ENCODE measurements at places on chromosomes 6 and 20.
A peak's percentile ranks its signal among the peaks of the same experiment; 100 is the strongest.

GRCh38 chr20:62044631-62045030, 21.1 kb downstream of the TAF4 start:
- no peak for DNase-seq

- DNase-seq: no peak
Measured at GRCh38 chr6:18491308-18492045, 104.3 kb downstream of the RNF144B start.

DNA sequence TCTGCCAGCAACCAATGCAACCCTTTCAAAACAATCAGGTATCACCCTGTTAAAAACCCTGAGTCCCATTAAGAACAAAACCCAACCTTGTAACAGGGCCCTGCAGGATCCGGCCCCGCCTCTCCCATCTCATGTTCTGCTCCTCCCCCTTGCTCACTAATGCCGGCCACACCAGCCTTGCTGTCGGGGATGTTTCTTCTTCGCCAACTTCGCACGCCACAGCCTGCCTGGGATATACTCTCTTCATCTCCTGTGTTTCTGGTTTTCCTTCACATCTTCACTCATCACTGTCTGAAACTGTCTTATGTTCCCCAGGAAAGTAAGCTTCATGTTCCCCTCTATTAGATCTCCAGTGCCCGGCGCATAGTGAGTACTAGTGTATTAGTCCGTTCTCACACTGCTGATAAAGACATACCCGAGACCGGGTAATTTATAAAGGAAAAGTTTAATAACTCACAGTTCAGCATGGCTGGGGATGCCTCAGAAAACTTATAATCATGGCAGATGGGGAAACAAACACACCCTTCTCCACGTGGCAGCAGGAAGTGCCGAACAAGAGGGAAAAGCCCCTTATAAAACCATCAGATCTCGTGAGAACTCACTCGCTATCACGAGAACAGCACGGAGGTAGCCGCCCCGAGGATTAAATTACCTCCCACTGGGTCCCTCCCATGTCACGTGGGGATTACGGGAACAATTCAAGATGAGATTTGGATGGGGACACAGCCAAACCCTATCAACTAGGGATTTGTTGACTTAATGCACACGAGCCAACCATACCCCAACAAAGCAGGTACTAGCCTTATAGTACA, 5.1 kb downstream of the TP53RK start:
- peak; percentile 44 for DNase-seq

DNA sequence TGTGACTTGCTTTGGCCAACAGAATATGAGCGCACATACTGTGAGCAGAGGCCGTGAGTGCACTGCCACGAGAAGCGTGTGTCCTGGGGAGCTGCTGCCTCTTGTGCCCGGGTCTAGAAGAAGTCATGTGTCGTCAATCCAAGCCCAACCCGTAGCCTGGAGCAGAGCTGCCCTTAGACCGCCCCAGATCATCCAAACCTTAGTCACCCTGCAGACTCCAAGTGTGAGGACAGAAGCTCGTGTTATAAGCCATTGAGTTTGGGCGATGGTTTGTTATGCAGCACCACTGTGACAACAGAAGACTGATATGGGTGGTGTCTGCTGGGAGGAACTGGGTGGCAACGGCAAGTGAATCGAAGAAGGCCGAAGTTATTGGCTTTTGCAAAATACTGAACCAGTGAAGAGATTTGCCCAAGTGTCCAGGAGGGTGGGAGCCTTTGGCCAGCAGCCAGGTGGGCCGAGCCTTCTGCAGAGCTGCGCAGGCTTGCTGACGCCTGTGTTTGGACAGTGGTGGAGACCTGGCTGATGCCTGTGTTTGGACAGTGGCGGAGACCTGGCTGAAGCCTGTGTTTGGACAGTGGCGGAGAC, 101.3 kb upstream of the SULF2 start:
- DNase-seq: no peak

DNA sequence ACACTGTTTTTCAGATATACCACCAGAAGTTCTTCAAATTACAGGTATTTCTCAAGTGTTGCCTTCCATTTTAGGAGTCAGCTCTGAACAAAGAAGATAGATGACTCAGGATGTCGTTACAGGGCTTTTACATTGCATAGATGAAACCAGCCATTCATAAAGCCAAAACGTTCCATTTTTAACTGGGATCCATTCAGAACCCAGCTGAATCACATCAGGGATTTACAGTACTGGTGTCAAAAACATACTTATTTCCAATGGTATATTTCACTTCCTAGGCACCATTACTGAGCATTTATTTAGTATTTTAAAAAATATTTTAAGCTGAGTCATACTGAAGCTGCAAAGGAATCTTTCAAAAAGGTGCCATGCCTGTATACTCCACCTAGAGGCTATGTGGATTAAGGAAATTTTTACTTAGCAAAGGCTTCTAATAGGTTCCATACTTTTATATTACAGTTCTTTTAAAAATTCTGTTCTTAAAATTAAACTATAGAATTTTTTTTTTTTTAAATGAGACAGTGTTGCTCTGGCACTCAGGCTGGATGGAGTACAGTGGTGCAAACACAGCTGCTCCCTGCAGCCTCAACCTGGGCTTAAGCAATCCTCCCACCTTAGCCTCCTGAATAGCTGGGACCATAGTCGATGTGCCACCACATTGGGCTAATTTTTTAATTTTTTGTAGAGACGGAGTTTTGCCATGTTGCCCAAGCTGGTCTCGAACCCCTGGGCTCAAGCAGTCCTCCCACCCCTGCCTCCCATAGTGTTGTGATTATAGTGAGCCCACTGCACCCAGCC, 2.6 kb downstream of the ASF1A start:
- DNase-seq: peak; percentile 13

GRCh38 chr6:87066449-87067333, 28.2 kb downstream of the CGA start:
- DNase-seq: peak; percentile 43

- no peak for DNase-seq
Measured at GRCh38 chr6:10180138-10181074, 234.5 kb downstream of the TFAP2A start.

GRCh38 chr6:106894978-106895702, 79.4 kb downstream of the CD24 start:
- DNase-seq: no peak

- no peak for DNase-seq
Measured at GRCh38 chr20:41118632-41119031, 18.7 kb upstream of the PLCG1 start.

Measured in stromal cell of bone marrow (primary cell).